Progenitor cell of endocrine pancreas (in vitro differentiated cells): ENCODE measurements at places on chromosomes 6 and 20.

- DNase-seq: no peak
Observed at GRCh38 chr20:50821257-50821921, 26.5 kb downstream of the BCAS4 start.

DNA sequence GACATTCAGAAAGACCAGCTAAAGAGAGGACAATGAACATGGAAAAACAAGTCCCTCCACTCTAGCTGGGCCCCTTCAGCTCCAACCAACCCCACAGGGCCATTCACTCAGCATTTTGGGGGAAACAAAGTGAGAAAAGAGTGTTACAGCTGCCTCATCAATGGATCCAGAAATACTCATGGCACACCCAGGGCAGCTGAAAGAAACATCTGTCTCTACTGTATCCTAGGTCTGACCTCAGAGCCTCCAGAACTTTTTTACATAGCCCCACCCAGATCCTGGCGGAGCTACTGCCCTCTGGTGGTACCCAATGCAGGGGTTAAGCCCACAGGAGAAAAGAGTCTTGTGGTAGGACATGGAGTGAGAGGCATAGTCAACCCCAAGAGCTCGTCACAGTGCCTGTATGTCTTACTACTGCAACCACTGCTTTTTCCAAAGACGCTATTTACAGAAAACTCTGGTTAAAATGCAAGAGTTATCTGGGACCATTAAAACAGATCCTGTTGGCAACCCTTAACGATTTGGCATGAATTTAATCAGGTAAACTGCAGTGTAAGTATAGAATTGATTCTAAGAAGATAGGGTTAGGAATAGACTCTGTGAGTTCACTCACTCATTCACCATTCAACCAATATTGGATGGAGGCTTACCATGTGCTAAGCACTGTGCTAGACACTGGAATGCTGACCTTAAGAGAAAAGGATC lies 37.4 kb upstream of the FAM83C start:
- no peak for DNase-seq

GRCh38 chr20:58020656-58021454 lies 207.6 kb downstream of the ANKRD60 start:
- no peak for DNase-seq

- DNase-seq: no peak
Observed at GRCh38 chr20:48482790-48483189, 345.0 kb downstream of the PREX1 start.

- DNase-seq: no peak
Observed at GRCh38 chr6:163753430-163753829, 338.9 kb downstream of the QKI start.

- no peak for DNase-seq
Observed at GRCh38 chr20:56369179-56369578, 10.4 kb downstream of the FAM210B start.

DNA sequence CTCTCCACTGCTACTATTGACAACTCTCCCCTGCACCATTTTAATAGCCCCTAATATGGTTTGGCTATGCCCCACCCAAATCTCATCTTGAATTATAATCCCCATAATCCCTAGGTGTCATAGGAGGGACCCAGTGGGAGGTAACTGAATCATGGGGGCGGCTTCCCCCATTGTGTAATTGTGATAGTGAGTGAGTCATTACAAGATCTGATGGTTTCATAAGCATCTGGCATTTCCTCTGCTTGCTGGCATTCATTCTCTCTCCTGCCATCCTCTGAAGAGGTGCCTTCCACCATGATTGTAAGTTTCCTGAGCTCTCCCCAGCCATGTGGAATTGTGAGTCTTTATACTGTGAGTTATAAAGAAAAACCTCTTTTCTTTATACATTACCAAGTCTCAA lies 74.1 kb upstream of the TCF21 start:
- no peak for DNase-seq

GRCh38 chr6:106456756-106457155 lies 96.2 kb downstream of the CRYBG1 start:
- no peak for DNase-seq

- DNase-seq: no peak
Observed at GRCh38 chr6:118277631-118278030, 270.5 kb upstream of the PLN start.

DNA sequence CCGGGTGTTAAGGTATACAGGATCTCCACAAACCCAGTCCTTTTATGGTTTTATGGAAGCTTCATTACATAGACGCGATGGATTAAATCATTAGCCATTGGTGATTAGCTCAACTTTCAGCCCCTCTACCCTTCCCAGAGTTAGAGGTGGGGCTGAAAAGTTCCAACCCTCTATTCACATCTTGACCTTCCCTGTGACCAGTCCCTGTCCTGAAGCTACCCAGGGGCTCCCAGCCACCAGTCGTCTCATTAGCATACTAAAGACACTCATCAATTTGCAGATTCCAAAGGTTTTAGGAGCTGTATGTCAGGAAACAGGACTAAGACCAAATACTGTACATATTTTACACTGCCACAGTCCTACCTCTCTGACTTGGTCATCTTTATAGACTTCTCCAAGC lies 21.0 kb downstream of the KHDC1L start:
- no peak for DNase-seq

DNA sequence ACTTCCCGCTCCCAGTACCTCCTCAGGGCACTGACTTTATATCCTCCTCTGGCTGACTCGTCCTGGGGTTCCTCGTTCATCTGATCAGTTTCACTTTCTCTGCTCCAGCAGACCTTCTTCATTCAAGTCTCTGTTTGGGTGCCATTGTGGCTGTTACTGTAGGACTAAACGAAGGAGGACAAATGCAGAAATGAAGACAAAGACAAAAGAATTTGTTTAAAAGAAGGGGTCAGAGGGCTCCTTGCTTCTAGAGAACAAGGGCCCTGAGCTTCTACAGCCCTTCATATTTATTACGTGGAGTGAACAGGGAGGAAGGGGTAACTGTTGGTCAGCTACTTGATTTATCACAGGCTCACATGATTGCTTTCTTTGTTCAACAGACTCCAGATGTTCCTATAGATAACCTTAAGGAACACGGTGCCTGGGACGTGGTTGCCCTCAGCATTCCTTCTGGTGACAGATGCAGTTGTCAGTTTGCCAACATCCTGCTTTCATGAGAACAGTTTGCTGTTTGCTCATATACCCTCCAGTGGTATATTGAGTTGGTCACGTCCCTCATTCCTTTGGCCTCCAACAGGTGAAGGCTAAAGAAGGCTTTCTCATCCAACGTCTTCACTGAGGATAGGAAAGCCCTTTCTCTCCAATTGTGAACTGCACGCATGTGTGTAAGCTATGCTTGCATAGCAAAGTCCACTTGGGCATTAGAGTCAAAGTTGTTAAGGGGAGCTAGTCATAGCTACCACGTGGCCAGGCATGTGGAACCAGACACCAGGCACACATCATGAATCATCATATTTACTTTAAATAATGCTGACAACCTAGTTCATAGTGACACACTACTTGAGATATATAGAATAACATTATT lies 69.1 kb upstream of the BTN3A2 start:
- DNase-seq: no peak

- DNase-seq: no peak
Observed at GRCh38 chr6:4403828-4404227, 268.5 kb upstream of the ECI2 start.

GRCh38 chr6:125190667-125191066 lies 37.1 kb downstream of the TPD52L1 start:
- DNase-seq: no peak

GRCh38 chr20:46992640-46993035 lies 98.0 kb downstream of the EYA2 start:
- no peak for DNase-seq

GRCh38 chr6:98836962-98837944 lies 2.9 kb downstream of the POU3F2 start:
- DNase-seq: no peak

DNA sequence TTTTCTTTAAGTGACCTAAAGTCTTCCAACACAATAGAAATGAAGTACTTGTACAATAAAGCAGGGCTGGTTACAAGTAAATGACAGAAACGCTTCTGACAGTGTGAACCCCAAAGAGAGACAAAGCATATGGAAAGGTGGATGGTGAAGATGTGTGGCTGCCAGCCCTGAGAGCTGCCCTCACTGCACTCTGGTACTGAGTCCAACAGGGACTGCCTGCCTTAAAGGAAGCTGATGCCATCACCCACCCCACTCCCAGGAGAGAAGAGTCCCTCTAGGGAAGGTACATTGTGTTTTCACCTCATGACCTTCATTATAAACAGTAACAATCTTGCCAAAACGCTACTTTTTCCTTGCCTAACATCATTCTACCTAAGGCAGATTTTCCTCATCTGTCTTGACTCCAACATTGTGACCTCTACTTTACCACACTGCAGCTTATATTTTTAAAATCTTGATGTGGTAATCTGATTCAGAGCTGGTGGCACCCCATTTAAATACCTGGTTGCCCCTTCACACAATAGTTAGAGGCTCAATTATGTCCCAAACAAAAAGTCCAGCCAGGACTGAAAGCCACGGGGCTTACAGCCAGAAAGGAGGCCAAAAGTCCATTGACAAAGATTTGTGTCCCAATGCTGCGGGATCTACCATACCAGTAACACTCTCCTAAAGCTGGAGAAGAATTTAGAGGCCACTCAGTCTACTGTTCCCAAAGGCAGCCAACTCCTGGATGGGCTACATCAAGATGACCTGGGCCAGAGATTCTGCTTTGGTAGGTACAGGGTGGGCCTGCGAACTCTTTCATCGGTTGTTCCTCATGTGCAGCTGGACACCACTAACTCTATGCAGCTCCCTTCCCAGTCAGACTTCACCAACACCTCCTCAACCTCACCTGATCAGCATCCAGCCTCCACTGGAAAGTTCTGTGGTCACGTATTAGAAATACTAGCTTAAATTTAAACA lies 4.4 kb downstream of the APMAP start:
- DNase-seq: no peak

- no peak for DNase-seq
Observed at GRCh38 chr6:161074496-161075121, 83.0 kb downstream of the MAP3K4 start.

GRCh38 chr6:111551521-111552231 lies 54.0 kb downstream of the TRAF3IP2 start:
- DNase-seq: peak; percentile 25

- DNase-seq: no peak
Observed at GRCh38 chr6:163790266-163790840, 375.8 kb downstream of the QKI start.

GRCh38 chr6:71181565-71181964 lies 107.0 kb upstream of the OGFRL1 start:
- DNase-seq: no peak

DNA sequence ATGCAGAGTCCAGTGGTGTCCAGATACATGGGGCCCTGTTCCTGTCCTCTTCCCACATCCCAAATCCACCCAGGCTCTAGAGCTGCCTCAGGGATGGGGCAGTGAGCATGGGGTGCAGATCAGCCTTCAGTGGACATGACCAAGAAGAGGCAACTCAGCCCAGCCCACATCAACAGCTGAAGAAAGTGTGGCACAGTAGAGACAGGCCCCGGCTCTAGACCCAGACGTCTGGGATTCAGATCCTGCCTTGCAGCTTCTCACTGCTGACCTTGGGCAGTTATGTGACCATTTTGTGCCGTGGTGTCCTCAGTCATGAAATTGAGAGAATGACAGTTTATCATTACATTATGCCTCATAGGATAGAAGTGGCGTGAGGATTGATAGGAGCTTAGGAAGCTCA lies 54.6 kb upstream of the CST7 start:
- DNase-seq: no peak

DNA sequence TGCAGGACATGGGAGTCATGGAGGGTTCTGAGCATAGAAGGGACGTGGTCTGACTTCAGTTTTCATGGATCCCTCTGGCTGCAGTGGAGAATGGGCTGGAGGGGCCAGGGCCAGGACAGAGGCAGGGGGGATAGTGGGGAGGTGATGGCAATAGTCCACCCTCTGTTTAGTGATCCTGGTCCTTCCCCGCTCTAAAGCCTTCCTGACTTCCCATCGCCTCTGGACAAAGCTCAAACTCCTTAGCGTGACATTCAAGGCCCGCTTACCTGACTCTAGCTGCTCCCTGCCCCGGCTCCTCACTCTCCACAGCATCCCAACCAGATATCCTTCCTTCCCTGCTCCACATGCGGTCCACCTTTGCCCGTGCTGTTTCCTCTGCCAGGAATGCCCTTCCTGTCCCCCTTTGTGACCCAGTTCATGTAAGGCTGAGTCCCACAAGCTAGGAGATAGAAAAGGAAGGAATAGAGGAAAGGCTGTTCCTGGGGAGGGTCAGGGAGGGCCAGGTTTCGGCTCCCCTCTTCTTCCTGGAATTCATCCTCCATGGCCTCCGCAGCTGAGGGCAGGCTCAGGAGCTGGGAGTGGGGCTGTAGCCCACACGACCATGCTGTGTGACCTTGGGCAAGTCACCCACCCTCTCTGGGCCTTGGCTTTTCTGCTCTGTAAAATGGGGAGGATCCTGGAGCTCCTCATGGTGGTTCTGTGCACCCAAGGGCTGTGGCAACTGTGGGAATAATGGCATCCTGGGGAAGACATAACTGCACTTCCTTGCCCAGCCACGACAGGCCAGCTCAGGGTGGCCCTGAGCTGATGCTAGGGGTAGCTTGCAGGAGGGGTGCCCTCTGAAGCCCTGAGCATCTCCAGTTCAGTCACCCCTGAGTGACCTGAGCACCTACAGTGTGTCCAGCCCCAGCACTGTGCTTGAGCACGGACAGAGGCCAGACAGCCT lies 116.1 kb downstream of the CEBPB start:
- DNase-seq: no peak

- DNase-seq: peak; percentile 46
Observed at GRCh38 chr6:20402342-20403069, 827 bp downstream of the E2F3 start.

GRCh38 chr6:121965739-121966138 lies 433.7 kb upstream of the HSF2 start:
- DNase-seq: no peak

DNA sequence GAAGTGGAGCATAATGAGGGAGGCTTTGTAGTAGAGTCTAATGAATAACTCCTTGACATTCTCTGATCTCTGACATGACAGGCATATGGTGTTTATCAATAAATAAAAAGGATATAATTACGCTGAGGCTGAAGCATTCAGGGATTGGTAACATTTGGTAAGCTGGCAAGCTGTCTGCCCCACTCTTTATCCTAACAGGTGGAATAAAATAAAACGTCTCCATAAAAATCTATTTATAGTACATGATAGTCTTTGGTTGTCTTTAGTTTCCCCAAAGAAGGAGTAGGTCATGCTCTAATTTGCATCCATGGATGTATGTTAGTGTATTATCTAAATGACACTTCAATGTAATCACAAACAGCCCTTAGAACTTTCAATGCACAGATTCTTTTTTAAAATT lies 30.9 kb upstream of the RBM24 start:
- no peak for DNase-seq

GRCh38 chr20:58402305-58402704 lies 13.3 kb downstream of the VAPB start:
- DNase-seq: no peak

DNA sequence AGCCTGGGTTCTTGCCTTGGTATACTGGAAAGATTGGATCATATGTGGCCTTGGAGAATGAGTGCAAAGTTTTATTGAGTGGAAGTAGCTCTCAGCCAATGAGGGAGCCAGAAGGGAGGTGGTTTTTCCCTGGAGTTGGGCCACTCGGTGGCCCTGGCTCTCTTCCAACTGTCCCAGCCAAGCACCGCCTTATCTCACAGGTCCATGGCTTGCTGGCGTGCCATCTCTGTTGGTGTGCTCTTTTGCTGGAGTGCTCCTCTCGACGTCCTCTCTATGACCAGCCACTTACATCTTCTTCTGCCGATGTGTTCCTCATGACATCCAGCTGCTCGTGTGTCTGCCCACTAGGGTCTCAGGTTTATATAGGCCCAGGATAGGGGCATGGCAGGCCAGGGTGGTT lies 505.9 kb upstream of the SYNCRIP start:
- DNase-seq: no peak

- no peak for DNase-seq
Observed at GRCh38 chr6:101534386-101534785, 140.9 kb downstream of the GRIK2 start.
